GF-D8 (cell line): ENCODE measurements at places on chromosomes 1 and 21.

DNA sequence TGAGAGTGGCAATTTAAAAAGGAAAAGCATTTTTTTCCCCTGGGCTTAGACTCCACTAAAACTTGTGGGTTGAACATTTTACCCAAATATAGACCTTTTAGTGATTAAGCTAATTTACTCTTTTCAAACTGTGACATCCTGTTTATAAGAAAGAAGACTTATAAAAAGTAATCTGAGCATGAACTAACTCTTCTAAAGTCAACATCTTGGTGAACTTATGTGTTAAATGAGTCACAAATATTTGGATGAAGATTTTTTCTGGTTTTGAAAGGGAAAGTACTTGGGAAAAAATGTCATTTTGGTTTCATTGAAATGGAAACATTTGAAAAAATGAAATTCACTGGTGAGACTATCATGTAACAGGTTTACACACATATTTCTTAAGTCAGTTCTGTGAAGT lies 109.8 kb downstream of the KCNK2 start:
- DNase-seq = no peak

DNA sequence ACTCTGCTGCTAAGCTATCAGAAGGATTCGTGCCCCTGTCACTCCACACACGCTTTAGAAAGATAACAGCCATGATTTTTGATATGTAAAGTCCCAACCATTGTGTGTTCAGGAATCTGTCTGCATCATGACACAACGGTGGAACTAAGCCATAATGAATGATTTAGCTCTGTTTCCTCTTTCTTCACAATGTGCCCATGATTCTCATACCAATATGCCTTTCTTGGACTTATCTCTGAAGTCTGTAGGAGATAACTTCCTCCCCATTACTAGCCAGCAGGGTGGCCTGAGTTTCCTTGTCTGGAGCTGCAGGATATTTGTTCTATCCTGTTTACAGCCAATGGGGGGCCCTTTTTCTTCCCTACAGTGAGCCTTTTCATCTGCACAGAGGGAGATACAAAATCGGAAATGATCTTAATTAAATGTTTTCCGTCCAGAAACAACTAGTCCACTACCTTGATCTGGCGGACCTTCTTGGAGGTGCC lies 511.7 kb downstream of the USP25 start:
- DNase-seq = peak; percentile 7

- no peak for DNase-seq
Measured at GRCh38 chr1:208709981-208710380, 465.8 kb upstream of the PLXNA2 start.

DNA sequence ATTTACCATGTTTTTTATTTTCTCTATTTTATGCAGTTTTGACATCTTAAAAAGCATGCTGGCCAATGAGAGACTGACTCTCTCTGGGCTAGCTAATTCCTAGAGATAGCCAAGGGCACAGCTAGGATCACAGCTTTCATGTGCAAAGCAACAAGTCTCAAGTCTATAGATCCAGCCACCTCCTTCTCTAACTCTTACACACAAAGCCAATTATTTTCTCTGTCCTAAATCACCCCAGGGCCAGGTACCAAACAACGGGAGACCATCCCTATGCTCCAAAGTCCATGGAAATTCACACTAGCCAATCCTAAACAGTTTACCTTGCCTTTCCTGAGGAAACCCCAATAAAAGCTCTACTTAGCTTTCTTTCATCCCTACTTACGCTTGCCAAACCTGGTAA lies 38.0 kb downstream of the ARHGAP29 start:
- DNase-seq = no peak

GRCh38 chr21:41542727-41543126 lies 34.8 kb upstream of the TMPRSS2 start:
- DNase-seq = no peak

DNA sequence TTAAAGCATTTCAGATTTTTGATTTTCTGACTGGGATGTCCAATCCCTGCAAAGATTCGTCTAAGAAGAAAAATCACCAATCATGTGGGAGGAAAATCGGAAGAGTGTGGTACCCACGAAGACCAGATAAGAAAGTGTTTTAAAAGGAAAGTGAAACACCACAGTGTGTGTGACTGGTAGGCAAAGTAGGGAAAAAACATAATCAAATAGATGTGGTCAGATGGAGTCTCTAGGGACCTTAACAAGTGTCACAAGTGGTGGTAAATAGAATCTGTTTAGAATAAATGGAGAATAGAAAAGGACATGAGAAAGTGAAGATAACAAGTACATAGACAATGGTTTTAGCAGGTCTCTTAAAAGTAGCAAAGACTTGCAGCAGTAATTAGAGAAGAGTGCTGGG lies 154.6 kb downstream of the SLC30A10 start:
- no peak for DNase-seq

DNA sequence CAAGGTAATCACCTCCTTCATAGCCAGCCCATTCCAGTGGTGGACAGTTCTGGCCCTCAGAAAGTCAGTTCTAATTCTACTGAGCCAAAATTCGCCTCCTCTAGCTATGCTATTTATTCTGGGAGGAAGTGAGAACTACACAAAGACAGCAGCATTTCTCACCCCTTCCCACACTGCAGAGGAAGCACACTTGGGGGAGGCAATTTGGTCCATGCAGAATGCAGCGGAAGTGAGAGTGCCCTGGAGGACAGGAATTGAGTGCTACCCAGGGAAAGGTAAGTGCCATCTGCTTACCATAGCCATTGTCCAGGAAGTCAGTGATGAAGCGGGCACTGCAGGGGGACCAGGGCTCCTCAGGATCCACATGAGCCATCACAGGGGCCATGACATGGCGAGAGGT lies 3.7 kb downstream of the ADAMTS4 start:
- DNase-seq = no peak

GRCh38 chr21:43734928-43735229 lies 15.9 kb downstream of the PDXK start:
- DNase-seq = no peak

DNA sequence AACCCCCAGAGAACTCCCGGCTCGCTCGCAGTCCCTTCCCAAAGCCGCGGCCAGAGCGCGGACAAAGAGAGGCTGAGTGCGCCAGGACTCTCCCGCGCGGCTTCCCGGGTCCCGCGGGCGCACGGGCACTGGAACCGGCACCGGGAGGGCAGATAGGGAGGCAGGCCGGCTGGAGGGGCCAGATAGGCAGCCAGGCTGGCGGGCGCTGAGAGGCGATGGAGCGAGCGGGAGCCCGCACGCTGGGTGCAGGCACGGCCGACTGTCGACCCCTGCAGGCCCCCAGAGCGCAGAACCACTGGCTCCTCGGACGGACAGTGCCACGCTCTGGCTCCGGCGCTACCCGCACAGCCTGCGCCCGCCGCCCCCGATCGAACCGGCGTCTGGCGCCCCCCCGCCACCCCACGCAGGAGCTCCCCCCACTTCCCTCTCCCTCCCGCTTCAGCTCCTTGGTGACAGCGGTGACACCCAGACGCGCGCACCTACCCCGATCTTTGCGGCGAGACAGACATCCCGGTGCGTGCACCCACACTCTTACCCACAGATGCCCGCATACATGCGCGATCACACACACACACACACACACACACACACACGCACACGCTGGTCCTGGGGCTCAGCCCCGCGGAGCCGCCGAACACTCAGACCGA lies 534 bp downstream of the SLC6A9 start:
- no peak for DNase-seq

DNA sequence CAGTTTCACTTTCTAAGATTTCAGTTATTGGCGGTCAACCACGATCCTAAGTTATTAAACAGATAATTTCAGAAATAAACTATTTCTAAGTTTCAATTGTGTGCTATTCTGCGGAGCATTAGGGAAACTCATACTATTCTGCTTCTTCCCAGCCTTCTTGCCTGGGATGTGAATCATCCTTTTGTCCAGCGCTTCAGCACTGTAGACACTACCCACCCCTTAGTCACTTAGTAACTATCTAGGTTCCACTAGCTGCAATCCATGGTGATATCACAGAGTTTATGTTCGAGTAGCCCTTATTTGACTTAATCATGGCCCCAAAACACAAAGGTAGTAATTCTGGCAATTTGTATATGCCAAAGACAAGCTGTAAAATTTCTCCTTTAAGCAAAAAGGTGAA lies 279.9 kb upstream of the ADAMTS5 start:
- no peak for DNase-seq

- DNase-seq = no peak
Measured at GRCh38 chr1:86176226-86176625, 19.7 kb upstream of the COL24A1 start.

- DNase-seq = no peak
Measured at GRCh38 chr1:6427441-6428390, 3.1 kb downstream of the ESPN start.

- DNase-seq = no peak
Measured at GRCh38 chr1:30103708-30104411, 619.5 kb downstream of the MATN1 start.

- DNase-seq = no peak
Measured at GRCh38 chr1:205690122-205690756, 9.9 kb upstream of the SLC45A3 start.

- peak; percentile 17 for DNase-seq
Measured at GRCh38 chr21:29640080-29640508, 299.7 kb downstream of the GRIK1 start.

DNA sequence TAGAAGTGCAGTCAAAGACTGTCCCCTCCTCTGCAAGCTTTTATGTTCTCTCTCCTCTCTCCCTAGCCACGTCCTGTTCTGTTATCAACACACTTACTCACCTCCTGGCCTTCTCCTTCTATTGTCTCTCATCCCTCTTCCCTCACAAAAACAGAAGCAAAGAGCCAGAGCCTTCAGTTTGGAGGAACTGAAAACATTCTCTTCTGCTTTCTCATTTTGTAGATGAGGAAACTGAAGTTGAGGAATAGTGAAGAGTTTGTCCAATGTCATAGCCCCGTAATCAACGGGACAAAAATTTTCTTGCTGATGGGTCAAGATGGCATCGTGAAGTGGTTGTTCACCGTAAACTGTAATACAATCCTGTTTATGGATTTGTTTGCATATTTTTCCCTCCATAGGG lies 1.9 kb downstream of the NLRP3 start:
- no peak for DNase-seq

- DNase-seq = no peak
Measured at GRCh38 chr1:25619101-25619890, 2.7 kb downstream of the MAN1C1 start.

GRCh38 chr1:35536556-35537162 lies 20.5 kb downstream of the KIAA0319L start:
- no peak for DNase-seq

DNA sequence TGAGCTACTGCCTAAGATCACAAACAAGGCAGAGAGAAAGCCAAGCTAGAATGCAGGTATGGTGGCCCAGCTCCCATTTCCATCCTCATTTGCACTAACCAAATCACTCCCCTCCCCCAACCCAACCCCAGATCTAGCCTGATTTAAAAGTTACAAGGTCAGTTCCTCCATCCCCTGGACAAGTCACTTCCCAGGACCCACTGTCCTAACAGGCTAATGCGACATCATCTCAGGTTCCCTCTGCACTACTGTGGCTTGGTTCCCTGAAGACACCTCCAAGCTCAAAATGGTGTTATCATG lies 2.4 kb downstream of the F11R start:
- DNase-seq = no peak

DNA sequence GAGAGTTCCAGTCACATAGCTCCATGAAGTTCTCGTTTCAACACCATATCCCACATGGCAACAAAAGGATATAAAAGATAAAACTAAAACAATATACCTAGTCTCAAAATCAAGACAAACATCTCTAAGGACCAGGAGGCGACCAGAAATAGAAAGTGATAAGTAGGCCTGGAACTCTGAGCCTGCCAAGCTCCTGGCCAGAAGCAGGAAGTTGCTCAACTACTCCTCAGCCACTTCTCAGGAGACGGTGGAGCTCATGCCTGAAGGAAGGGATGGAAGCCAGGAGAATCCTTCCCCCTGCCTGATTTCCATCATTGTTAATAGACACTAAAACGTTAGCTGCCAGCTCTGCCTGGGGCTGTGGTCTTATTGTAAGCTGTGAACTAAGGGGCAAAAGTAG lies 94.7 kb downstream of the DISP1 start:
- no peak for DNase-seq

GRCh38 chr1:245396615-245397014 lies 241.8 kb downstream of the KIF26B start:
- DNase-seq = no peak

- peak; percentile 99 for DNase-seq
Measured at GRCh38 chr1:224623743-224624333, 7.7 kb downstream of the CNIH3 start.

DNA sequence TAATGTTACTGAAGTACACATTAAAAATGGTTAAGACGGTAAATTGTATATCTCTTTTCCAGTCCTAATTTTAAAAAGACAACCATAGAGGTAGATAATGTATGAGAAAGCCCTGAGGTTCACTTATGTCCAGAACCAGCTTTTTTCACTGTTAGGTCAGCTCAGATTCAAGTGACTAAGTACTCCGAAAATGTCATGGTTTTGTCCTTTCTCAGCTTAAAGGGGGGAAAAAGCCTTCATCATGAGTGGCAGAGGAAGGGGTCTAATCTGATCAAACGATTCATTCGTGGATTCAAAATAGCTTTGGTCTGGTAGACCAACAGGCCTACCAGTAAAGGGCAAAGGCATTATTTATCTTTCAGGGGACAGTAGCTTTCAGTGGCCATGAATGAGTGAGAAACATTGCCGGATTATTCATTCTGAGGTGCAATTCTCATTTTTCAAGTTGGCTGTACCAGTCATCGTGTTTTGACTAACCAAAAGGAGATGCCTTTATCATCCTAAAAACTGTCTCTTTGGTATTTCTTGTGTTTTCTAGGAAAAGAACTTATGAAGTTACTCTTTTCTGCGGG lies 208.4 kb downstream of the HHIPL2 start:
- no peak for DNase-seq

GRCh38 chr21:15494481-15494880 lies 235.3 kb upstream of the USP25 start:
- no peak for DNase-seq

GRCh38 chr1:158989424-158989823 lies 20.3 kb upstream of the IFI16 start:
- DNase-seq = no peak
